ENCODE measurements at places on chromosomes 6 and 20.
A peak's percentile ranks its signal among the peaks of the same experiment; 100 is the strongest.

DNA sequence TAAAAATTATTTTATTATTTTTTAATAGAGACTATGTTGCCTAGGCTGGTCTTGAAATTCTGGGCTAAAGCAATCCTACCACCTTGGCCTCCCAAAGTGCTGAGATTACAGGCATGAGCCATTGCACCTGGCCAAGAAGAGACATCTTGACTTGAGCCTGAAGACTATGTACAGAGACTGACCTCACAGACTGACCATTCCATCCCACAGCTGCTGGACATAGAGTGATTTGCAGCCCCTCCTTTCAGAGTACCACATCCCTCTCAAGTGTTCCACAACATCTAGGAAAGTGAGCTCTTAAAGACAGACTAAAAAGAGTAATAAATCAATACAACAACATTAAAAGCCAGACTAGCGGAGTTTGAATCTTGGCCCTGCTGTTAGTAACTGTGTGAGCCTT, 39.0 kb downstream of the RNF8 start:
- no peak for DNase-seq

DNA sequence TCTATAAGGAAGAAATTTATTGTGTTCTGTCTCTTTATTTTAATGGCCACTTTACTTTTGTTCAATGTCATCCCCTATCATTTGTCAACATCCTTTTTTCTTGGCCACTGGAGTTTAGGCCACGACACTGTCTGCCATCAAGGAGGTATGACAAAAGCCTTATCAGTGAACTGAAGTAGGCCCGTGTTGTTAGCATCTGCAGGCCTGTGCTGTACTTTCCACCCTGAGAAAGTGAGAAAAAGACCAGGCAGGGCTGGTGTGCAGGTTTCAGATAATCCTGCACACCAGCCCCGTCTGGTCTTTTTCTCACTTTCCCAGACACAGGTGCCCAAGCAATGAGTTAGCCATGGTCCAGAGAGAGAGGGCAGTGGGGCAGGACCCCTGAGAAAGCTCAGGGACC, 57.6 kb downstream of the GOPC start:
- DNase-seq: no peak

DNA sequence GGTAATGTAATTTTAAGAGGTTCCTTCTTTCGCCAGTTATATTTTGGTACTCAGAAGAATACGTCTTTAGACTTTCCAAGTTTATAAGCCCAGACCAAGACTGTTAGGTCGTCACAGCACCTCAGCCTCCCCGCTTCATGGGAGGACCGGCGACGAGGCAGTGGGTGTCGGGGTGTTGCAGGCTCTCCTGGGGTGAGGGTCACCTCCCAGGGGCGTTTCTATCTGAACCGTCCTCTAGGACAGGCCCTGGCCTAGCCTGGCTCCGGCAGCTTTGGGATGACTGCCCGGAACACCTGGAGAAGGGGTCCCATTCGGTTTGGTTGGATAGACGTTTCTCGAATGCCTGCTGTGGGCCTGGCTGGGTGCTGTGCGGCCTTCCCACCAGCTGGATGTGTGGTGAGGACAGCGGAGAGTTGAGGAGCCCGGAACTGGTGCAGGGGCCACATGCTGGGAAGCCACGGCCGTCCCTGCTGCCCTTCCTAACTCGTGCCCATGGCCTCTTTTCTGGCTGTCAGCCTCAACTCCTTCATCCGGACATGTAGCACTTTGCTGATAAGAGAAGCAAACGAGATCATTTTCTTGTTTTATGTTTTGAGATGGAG, 1.1 kb downstream of the OSBPL2 start:
- DNase-seq: no peak

GRCh38 chr6:113039005-113039404, 691.9 kb downstream of the RFPL4B start:
- no peak for DNase-seq

DNA sequence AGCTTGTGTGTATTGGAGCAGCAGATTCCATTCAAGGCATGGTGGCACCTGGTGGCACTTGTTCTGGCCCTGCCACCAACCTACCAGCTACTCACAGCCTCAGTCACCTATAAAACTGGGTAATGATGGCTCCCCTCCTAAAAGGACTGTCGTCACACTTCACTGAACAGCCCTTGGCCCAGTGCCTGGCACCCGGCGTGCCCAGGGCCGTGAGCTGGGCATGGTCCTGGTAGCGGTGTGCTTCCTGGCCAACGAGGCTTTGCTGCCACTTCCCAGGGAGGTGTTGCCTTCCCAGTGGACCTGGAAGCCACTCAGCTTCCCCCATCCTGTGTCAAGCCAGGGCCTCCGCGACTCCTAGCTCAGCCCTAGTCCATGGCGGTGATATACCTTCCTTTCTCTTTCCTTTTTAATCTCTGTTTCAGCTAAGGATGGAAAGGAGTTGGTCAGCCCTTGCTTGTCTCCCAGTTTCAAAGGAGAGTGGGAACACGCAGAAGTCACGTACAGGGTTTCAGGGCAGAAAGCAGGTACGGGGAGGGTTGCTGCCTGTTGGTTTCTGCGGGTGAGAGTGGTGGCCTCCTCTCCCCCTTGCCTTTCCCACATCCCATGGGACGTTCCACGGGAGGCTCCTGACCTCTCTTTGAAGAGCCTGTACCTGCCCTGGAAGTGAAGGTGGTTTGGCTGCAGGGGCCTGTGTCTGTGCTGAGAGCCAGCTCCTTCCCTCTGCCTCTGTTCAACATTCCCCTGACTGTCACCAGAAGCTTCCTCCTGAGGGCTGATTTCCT, 25.5 kb downstream of the ENTPD6 start:
- peak; percentile 76 for DNase-seq

DNA sequence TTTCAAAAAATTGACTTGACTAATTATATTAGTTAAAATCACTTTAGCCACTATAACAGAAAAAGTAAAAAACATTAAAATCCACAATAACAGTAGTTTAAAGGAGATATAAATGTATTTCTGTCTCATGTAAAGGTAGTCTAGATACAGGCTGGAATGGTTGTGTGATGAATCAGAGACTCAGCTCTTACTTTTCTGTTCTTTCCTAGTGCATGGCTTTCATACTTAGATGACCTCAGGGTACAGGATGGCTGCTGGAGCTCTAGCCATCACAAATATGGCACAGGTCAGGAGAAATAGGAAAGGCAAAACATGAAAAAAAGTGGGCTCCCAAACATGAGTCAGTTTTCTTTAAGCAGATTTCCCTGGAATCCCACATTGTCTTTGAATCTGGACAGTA, 157.7 kb upstream of the FLRT3 start:
- DNase-seq: no peak

- no peak for DNase-seq
Measured at GRCh38 chr20:3923818-3924217, 34.6 kb downstream of the PANK2 start.

DNA sequence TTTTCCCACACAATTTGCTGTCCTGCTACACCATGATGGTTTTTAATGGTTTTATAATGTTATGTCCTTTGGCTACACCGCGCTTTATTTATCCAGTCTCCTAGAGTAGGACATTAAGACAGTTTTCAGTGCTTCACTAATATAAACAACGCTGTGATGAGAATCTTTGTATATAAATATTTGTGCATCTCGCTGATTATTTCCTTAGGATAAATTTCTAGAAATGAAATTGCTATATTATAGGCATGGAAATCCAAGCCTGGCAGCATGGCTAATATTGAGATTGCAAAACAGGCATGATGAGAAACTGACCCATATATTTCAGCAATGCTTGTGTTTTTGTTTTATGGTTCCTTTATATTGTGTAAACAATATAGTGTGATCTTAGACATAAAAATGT, 81.4 kb upstream of the ATXN1 start:
- DNase-seq: no peak

GRCh38 chr6:108762394-108762793, 85.8 kb upstream of the ARMC2 start:
- DNase-seq: no peak

- DNase-seq: no peak
Measured at GRCh38 chr6:45599053-45599452, 221.3 kb upstream of the SUPT3H start.

DNA sequence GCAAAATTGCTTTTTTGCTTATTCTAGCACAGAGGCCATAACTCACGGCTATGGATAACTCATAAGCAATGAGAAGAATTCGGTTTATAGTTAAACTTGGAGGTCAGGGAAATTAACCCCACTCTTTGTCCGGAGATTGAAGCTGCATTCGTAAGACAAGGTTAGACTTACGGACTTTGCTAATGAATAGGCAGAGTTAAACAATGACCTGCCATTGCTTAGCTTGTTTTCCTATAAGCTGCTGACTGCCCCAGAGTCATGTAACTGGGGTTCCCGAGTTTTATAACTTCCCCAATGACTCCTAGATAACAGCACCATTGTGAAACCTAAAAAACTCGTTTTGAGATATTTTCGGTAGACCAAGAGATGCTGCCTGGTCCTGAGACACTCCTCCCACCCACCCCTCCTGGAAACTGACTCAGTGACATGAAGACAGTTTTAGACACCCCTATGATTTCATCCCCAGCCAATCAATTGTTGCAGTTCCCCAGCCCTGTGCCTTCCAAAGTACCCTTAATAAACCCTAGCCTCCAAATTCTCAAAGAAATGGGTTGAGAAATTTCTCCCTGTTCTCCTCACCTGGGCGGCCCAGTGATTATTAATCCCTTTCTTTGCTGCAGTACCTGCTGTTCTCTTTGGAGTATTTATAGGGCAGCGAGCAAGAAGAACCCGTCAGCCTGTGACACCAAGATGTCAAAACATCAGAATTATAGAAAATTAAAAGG, 33.1 kb upstream of the MCUR1 start:
- no peak for DNase-seq

- no peak for DNase-seq
Measured at GRCh38 chr6:83092756-83093399, 25.4 kb downstream of the DOP1A start.

- no peak for DNase-seq
Measured at GRCh38 chr6:5427586-5427985, 166.3 kb downstream of the FARS2 start.

DNA sequence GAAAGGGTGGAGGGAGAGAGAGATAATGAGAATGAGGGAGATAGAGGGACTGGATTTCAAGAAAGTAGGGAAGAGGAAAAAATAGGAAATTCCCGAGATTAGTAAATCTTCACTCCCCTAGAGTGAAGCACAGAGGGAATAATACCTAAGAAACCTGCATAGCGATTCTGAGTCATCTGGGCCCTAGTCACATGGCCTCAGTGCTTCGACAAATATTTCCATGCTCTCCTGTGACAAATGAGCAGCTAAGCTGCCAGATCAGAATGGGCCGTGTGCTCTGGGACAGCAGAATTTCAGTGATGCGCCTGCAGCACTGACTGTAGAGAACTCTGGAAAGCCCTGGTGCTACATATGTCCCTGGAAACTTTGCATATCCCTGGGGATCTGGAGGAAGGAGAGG, 48.6 kb upstream of the GRIK2 start:
- DNase-seq: no peak

- no peak for DNase-seq
Measured at GRCh38 chr6:121399966-121400365, 35.5 kb upstream of the GJA1 start.

DNA sequence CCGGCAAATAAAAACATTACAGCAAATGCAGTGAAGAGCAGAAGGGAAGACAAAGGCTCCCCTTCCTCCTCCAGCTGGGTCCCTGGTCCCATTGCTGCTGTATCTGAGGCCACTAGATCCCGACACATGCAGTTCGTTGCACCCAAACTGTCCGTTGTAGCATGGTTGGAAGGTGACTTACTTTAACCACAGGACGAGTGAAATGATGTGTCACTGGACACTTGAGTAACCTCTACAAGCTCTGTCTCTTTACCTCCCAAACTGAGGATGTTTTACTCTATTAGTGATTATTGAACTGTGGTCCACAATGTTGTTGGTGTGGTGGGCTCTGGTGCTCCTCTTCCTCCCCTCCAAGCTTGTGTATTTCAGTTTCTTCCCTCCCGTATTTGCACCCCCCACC, 46.2 kb upstream of the ARMH2 start:
- no peak for DNase-seq

DNA sequence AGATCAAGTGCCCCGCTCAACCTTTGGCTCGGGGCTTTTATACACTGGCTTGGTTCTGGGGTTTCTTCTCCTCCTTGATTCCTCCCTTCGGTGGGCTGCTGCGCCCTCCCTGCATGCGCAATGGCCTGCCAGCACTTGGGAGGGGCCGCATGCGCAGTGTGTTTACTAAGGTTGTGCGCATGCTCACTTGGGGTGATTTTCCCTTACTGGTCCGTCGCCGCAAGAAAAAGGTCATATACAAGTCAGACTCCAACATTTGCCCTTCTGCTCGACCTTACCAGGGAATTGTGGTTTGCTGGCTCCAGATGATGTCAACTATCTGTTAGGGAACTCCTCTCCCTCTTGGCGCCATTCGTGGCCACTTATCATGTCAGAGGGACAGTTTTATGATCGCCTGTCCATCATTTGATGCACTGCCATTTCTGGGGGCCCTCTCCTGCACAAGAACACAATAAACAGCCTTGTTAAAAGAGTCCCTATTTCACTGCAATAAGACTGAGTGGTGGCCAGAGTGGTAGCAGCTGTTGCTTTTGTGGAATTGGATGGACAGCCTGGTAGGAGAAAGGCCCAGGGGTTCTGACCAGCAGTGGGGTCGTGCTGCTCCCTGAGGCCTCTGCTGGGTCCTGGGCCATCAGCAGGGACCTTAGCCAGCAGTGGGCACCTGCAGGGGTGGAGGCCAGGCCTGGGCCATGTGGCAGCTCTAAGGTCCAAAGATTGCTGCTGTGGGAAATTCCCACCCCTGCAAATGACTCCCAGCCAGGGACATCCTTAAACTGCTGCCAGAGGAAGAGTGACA, 2.8 kb upstream of the LBP start:
- peak; percentile 50 for DNase-seq

- DNase-seq: no peak
Measured at GRCh38 chr20:951384-952169, 35.4 kb upstream of the ANGPT4 start.

DNA sequence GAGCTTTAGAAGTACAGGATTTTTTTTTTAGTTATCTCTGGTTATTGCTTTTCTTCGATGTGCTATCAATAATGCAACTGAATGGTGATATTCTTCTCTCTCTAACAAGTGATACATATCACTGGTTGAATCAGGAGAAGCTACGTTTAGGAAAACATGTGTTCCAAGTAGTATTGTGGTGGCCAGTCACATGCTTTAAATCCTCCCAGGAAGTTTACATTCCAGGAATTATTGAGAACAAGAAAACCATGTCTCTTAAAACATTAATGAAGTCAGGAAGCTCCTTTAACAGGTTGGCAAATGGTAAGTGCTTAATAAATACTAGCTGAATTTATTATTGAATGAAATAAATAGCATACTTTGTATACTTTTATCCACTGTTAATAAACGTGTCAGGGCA, 371.1 kb downstream of the BCKDHB start:
- DNase-seq: no peak

- no peak for DNase-seq
Measured at GRCh38 chr20:3456648-3457047, 14.2 kb upstream of the ATRN start.

- peak; percentile 11 for DNase-seq
Measured at GRCh38 chr20:12394786-12395185, 477.1 kb downstream of the BTBD3 start.

All from NCI-H2081 (cell line).